Kidney capillary endothelial cell (primary cell): ENCODE measurements at places on chromosomes 3 and 15.
A peak's percentile ranks its signal among the peaks of the same experiment; 100 is the strongest.

- no peak for DNase-seq
These were observed 172.3 kb upstream of the MCTP2 start for GRCh38 chr15:94059013-94059587.

GRCh38 chr3:11386465-11387113 lies 114.4 kb downstream of the ATG7 start:
- no peak for DNase-seq

DNA sequence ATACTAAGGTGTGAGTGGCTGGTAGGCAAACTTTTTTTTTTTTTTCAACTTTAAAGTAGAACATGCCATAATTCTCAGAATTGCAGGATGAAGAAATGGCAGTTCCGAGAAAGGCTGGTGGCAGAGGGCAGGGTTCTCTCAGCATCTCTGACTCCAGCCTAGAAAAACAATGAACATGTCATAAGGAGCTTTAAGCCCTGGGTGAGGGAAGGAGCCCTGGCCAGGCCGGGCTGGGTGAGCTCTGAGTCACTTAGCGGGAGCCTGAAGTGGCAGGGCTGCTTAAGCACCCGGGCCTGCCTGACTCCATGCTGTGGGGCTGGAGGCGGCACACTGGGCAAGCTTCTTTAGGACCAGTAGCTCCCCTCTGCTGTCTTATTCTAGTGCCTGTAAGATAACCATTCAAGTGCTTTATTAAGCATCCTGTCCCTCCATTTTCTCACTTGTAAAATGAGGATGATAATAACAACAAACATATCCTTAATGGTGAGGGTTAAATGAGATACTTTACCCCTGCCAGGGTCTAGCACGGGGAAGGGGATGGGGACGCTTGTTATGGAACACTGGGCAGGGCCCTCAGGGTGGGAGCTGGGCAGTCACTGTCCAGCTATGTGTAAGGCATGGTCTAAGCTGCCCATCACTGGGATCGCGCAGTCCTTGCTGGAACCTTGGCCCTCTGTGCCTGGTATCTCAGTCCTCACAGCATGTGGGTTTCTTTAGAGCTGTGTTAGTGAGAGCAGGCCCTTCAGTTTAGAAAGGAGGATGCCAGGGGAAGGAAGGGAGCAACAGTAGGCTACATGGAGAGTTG lies 18.4 kb downstream of the SMAD6 start:
- peak; percentile 64 for DNase-seq

GRCh38 chr3:180329187-180329586 lies 272.8 kb upstream of the TTC14 start:
- no peak for DNase-seq

GRCh38 chr3:185623939-185624665 lies 38.0 kb downstream of the SENP2 start:
- DNase-seq = no peak

GRCh38 chr15:74653426-74654102 lies 37.9 kb downstream of the CLK3 start:
- no peak for DNase-seq

DNA sequence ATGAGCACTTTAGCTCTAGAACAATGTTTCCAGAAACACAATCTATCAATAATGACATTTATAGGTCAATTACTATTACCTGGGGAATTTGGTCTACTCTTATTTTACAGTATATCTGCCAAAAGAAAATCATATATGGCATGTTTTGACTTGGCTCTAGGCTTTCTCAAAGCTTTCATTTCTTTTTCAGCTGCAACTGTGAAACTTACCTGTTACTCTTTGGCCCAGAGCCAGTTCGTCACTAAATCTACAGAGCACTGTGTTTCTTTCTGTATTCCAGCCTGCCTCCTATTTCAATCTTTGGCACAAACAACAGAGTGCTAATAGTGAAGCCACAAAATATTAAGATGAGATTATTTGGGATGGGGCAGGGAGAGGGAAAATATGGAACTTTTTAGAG lies 76.0 kb downstream of the P2RY1 start:
- no peak for DNase-seq
